ENCODE measurements at places on chromosomes 3 and 15.

- no peak for DNase-seq
Observed at GRCh38 chr3:14988988-14989394, 41.6 kb downstream of the NR2C2 start.

- DNase-seq: no peak
Observed at GRCh38 chr3:177491296-177492032, 294.2 kb upstream of the TBL1XR1 start.

GRCh38 chr15:51049081-51049480, 45.6 kb downstream of the TNFAIP8L3 start:
- DNase-seq: no peak

GRCh38 chr3:18135060-18135814, 289.9 kb downstream of the SATB1 start:
- no peak for DNase-seq

DNA sequence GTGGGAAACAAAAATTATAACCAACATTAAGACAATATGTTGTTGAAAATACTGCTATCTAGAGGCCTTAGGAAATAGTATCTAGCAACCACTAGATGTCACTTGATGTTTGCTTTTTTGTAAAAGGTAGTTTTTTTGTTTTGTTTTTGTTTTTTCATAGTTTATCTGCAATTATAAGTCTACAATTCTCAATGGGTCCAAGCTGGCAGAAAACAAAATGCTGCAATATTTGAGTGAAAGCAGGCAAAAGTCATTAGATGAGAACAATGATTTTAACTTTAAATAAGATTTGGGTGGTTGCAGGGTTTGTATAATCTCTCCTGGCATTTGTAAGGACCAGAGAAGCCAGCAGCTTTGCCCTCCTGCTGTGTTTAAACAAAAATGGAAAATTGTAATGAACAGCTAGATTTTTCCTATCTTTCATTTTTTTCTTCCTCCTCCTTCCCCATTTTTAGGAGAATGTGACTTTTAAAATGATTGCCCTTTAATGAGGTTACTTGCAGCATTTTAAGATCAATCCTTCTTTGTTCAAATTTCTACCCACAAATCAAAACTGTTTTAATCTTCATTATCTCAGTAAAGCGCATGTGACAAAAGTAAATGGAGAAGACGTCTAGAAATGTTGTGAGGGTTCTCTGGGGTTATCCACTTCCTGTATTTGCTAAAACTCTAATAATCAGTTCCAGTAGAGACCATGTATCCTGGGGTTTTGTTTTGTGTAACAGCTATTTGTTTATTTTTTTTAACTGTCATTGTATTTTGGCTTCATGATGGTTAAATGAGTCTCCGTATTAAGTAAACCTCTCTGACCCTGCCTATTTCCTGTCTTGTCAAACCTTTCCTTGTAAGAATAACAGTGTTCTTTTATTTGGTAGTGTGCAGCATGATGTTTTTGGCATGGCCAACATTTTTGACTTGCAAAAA, 27.3 kb downstream of the DUT start:
- DNase-seq: no peak

GRCh38 chr15:96358001-96358801, 27.7 kb downstream of the NR2F2 start:
- no peak for DNase-seq

- no peak for DNase-seq
Observed at GRCh38 chr3:144942093-144942837, 970.6 kb downstream of the DIPK2A start.

DNA sequence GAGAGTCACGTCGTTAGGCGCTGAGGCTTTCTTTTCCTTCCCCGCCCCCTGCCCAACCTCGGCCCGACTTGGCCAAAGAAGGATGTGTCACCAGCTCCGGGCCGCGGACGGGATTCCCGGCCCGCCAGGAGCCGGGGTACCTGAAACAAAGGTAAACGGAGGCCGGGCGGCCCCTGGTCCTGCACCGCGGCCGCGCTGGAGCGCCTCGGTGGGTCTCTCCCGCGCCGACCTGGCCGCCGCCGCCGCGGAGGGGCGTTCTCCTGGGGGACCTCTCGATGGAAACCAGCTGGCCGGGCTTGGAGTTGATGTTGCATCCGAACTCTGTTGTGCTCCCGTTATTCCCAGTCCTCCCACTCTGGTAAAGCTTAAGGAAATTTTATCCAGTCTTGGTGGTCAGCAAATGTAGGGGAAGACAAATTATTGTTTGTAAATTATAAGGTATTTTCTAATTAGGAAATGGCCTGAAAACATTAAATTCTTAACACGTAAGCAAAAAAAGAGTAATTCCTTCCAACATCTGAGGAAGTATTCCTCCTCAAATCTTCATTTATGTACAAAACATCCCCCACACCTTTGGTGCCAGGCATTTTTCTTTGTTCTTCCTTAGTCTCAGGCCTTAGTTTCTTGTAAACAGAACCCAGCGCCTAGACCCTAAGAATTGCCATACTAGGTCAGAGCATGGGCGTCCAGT, 888 bp downstream of the PPP2R3A start:
- DNase-seq: no peak

DNA sequence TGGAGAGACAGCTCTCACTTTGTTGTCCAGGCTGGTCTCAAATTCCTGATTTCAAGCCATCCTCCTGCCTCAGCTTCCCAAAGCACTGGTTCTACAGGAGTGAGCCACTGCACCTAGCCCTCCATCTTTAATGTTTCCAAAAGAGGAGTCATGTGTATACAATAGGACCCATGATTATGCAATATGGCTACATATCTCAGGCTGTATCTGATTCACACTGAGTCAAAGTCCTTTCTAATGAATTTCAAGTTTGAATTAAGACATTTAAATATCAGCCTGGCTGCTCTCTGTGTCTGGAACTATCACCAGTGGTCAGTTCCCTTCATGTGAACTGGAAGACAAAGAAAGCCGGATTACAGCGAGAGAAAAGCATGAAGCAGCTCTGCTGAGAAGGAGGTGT, 90.5 kb downstream of the MINAR1 start:
- no peak for DNase-seq

GRCh38 chr15:59313641-59314332, 58.9 kb downstream of the MYO1E start:
- no peak for DNase-seq

- DNase-seq: no peak
Observed at GRCh38 chr3:11156026-11156410, 1.7 kb downstream of the HRH1 start.

GRCh38 chr3:188683032-188683521, 488.7 kb upstream of the TPRG1 start:
- no peak for DNase-seq

DNA sequence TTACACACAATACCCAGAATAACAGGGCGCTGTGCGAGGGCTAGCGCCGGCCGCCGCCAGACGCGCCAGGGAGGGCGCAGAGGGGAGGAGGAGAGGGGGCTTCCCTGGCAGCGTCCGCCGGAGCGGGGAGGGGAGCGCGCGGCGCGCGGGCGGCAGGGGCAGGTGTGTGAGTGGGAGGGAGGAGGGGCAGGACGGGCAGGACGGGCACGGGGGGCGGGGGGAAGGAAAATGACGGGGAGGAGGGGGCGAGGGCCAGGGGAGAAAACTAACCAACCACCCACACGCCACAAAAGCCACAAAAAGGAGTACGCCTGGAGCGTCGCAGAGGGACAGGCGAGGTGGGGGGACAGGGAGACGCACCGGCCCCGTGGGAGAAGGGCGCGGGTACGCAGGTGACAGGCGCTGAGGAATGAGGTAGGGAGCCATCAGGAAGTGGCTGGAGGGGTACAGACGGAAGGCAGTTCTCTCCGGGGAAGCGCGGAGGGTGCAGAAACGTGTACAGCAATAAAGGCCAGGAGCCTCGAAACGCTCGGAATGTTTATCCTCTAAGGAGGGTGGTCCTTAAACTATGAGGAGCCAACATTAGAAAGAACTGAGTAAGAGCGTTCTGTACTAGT, 610 bp upstream of the SATB1 start:
- DNase-seq: peak; percentile 46

DNA sequence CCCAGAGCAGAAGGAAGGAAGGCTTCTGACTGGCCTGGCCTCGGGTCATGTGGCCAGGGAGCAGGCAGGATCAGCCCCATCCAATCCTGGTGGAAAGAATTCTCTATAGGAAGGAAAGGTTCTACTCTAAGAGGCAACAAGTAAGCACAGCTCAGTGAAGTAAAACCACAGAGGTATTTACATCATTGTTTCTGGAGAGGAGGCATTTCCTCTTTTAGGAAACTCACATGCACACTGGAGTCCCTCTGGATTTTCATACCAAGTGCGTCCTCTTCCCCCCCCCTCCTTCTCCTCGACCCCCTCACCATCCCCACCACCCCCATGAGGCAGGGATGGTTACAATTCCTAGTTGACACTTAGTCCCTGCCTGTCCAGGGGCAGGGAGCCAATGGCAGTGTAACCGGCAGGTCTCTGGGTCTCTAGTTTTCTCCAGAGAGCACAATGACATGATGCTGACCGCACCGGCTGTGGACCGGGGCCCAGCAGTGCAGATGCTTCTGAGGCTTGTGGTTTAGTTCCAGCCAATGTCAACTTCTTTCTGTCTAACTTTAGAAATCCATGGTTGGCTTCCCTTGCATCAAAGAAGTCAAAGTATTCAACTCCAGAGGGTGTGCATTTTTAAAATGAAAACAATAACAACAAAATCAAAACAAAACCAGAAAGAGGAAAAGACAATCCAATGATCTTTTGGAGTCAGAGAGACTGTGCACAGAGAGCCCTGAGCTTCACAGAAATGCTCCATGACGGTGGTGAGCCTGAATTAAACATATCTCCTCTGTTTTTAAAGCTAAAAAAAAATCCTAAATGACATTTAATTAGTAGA, 230.3 kb upstream of the TLE3 start:
- no peak for DNase-seq

- DNase-seq: no peak
Observed at GRCh38 chr15:45136378-45136764, 6.6 kb downstream of the DUOX1 start.

- peak; percentile 20 for DNase-seq
Observed at GRCh38 chr15:98311566-98312188, 336.7 kb upstream of the IGF1R start.

DNA sequence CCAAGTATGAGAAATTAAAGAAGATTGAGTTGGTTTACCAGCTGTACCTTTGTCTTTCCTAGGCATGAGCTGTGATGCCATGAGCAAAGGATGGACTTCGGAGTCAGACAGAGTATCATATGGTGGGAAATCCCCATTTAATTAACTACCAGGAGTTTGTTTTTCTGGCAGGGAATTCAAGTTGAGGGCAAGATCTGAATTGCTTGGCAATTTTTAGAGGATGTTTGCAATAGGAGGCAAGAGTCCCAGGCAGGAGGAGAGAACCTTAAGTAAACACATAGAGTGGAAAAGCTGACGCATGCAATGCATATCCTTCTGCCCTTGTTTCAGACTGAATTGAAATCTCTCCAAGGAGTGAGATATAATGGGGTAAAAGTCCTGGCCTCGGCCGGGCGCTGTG, 569.7 kb upstream of the MDFIC2 start:
- DNase-seq: no peak

- DNase-seq: no peak
Observed at GRCh38 chr15:74320352-74321247, 46.8 kb downstream of the CYP11A1 start.

DNA sequence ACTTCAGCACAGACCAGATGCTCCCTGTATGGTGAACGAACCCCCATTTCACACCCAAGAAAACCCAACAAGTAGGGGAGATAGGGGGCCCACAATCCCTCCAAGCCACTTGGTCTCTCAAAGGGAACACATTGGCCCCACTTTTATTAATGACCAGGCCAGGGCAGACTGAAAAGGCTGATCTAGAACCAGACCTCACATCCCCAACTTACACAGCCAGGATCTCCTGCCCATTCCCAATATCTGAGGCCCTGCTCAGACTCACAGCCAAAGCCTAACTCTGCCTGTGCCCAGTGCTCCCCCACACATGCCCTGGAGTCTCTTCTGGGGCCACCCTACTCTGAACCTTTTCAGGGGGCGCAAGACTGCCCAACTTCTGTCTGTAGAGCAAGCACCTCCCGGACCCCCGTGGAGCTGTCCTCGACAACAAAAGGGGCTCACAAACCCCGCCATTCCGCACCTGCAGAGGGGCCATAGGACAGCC, 1.8 kb downstream of the PLXNB1 start:
- no peak for DNase-seq

DNA sequence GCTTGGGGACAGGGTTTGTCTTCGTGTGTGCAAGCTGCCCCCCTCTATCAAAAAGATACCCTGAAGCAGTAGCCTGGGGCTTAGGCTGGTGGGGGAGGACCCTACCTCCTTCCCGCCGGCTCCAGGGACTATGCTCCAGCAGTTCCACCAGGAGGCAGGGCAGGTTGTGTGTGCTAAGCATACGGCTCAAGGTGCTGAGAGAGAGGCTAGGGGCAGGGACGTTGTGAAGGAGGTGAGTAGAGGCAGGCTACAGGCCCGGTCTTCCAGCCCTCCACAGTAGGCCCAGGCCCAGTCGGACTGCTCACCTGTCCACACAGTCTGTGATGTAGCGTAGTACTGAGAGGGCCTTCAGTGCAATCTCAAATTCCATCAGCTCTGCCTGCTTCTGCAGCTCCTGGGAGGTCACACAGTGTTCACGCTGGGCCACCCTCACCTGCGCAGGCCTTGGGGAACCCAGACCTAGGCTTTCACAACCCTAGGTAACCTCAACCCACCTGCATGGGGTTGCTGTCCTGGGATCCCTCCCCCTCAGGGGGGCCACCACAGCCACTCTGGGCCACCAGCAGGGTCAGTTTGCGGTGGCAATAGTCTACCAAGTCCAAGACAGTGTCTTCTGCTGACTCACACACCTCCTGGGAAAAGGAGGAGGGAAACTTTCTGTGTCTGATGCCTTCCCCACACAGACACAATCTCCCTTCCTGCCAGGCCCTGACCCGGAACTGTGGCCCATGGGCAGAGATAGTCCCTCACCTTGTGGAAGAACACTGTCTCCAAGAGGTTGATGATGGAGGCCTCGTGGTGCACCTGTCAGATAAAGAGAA, 2.4 kb upstream of the RASSF1 start:
- no peak for DNase-seq

GRCh38 chr15:67863442-67863987, 23.7 kb upstream of the RNU6-1 start:
- peak; percentile 19 for DNase-seq

DNA sequence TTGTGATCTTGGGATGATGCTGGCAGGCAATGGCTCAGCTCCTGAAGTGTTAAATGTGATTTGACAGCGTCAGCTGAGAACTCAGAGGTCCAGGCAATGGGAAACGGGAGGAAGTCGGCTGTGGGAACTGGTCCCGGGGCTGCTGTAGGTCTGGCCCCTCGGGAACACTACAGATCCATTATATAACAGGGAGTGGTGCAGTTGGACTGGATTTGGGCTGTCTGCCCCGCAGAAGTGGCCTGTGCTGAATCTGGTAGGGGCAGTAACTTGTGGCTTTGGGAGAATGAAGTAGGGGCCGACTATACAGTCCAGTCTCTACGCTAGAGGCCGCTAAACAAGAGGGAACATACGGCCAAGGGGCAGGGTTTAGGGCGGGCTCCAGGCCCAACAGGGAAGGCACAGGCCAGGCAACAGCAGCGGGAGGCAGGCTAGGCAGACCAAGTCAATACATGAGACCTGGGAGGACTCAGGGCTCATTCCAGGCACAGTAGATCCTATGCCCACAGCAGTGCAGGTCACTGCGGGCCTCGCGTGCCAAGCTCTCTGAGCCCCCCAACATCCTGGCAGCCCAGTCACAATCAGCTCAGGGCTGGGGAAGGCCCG, 20.3 kb upstream of the IL16 start:
- DNase-seq: no peak

GRCh38 chr3:129577366-129577765, 29.1 kb downstream of the PLXND1 start:
- no peak for DNase-seq

All from stimulated activated CD4-positive, alpha-beta T cell treated with anti-CD3 and anti-CD28 coated beads, Interleukin-1b, Interleukin-23, amount 100 ng/mL, for 1 hour (primary cell).